ENCODE measurements at places on chromosomes 5 and 9.

GRCh38 chr9:68808338-68808890 is 103.4 kb downstream of the PIP5K1B start:
- no peak for DNase-seq

DNA sequence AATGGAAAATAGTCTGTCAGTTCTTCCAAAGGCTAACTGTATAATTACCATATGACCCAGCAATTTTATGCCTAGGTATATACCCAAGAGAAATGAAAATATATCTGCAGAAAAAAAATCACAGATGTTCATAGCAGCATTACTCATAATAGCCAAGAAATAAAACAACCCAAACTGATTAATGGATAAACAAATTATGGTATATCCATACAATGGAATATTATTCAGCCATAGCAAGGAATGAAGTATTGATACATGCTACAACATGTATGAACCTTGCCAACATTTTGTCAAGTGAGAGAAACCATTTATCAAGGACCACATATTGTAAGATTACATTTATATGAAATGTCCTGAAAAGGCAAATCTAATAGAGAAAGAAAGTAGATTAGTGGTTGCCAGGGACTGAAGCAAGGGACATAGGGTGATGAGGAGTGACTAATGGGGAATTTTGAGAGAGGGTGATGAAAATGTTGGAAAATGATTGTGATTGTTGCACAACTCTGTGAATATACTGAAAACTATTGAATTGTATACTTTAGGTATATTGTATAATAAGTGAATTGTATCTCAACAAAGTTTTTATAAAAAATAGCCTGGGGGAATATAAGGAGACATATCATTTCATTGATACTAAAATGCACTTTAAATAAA is 114.4 kb downstream of the PBX3 start:
- peak; percentile 71 for DNase-seq

- no peak for DNase-seq
These were observed 58.0 kb upstream of the PDE8B start for GRCh38 chr5:77152441-77152840.

DNA sequence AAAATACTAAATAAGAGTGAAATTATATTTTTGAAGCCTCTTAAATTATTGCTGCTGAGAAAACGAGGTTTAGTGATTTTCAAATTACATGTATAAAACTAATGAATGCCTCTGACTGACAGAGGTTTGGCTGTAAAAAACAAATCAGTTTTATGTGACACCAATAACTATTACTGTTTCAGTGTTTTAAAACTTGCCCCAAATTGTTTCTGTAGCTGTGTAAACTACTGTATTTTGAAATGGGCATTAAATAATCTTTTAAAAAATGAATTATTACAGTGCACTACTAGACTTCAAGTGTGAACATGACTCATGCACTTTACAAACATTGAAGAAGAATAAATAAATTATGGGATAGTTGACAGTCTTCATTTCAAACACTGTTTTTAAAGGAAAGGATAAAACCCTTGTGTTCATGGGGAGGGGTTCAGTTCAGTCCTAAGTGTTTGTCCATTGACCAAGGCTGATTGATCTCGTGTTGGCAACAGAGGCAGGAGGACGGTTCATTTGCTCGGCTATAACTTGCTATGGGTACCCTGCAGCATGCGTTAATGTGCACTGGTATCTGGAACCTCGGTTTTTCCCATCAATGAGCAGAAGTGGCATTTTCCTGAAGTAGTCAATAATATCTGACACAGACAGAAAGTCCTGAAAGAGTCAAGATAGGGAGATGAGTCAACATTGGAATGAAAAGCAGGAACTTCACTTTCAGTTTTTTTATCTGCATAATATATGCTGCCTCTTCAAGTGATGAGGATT is 15.6 kb downstream of the C5orf58 start:
- no peak for DNase-seq

DNA sequence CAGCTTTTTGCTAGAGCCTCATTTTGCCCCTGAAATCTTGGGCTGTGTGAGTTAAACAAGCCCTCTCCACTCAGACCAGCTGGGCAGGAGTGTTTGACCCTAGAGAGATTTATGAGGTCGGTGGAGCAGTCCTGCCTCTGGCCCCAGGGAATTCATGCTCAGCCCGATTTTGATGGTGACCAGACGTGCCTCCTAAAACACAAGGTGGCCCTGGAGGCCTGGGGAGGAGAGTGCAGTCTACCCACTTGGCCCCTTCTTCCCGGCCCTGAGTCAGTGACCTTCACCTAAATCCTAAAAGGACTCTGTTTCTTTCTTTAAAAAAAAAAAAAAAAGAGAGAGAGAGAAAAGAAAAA is 86.6 kb upstream of the SAP30L start:
- no peak for DNase-seq

GRCh38 chr5:75952291-75952690 is 130.9 kb upstream of the SV2C start:
- no peak for DNase-seq

DNA sequence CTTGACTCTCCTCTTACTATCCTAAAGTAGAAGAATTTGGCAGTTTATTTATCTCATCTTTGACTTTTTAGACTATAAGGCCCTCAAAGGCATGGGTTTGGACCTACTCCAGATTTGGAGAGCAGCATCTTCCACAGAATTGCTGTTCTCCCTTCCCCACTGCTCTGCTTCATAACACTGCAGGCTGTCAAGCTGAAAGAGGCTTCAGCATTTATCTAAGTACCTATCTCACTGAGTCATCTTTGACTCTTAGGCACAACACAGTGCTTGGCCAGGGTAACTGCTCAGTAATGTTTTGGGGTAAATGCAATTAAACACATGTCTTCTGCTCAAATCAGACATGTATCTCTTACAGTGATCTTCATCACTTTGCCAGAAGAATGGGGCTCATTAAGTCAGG is 60.6 kb downstream of the GRIN3A start:
- no peak for DNase-seq

- peak; percentile 5 for DNase-seq
These were observed 491.2 kb downstream of the PSAT1 start for GRCh38 chr9:78788101-78788500.

DNA sequence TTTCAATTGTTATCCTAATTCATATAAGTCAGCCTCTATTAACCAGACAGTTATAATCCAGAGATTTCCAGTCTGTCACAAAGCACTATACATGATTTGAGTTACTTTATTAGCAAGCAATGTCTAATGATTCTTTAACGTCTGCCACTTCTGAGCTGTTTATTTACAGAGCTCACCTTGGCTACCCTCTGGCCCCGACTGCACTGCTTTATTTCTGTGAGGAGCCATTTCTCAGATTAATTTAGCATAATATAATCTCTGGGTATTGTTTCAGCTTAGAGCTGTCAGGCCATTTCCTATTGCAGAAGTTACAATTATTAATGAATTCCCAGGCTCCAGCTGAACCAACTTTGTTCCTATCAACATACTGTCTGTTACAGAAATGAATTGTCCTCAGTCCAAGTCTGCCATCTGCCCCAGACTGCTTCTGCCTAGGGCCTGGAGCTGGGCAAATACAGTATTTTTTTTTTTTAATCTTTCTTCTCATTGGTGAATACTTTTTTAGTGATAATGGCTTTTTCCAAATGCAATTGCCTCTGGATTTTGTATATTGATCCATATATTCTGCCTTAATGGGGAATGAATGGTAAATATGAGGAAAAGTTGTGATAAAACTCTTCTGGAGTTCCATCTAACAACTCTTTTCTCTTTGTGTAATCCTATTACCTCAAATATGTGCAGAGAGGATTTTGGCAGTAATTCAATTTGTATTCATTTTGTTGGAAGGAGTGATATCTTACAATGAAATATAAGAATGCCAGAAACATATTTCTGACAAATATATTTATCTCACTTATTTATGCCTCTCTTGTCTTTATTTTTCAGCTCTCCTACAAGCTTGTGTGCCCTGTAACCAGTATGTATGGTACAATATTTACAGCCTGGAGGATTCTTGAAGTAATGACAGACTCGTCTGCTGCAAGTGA is 104.7 kb downstream of the FOCAD start:
- DNase-seq, result peak; percentile 43

GRCh38 chr9:93617273-93617672 is 40.9 kb downstream of the PHF2 start:
- DNase-seq, result no peak

GRCh38 chr5:173714551-173715428 is 98.3 kb upstream of the BOD1 start:
- peak; percentile 63 for DNase-seq

DNA sequence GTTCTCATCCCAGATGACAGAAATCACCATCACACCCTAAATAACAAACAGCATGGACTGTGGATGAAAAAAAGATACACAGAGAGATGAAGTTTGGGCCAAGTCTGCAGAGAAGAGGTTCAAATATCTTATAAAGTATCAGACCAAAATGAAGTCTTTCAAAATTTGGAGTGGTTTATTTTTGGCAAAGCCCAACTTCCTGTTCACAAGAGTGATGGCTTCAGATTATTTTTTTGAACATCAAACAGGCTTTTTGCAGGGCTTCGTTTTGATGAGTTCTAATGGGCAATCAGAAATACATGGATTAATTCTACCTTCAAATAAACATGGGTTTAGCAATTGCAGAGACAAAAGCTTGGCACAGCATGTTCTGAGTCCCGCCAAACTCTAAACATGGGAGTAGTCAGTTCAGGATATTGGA is 378.2 kb upstream of the RPS23 start:
- peak; percentile 45 for DNase-seq

DNA sequence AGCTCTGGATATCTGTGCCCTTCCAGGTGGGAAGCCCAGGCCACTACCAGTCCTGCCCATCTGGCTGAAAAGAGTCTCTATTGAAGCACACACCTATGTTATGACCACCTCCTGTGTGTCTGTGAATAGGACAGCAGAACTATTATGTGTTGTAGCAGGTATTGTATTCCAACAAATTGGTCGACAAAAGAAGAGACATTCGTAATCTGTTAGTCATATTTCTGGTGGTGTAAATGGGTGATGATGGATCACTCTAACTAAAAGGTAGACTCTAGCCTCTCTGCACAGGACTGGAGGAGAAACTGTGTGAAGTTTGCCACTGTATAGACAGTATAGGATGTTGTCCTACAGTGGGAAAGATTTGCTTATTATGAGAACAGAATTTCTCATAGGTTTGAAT is 416.1 kb downstream of the TMEM38B start:
- DNase-seq, result no peak

GRCh38 chr5:125536095-125536494 is 789.7 kb upstream of the ZNF608 start:
- no peak for DNase-seq

DNA sequence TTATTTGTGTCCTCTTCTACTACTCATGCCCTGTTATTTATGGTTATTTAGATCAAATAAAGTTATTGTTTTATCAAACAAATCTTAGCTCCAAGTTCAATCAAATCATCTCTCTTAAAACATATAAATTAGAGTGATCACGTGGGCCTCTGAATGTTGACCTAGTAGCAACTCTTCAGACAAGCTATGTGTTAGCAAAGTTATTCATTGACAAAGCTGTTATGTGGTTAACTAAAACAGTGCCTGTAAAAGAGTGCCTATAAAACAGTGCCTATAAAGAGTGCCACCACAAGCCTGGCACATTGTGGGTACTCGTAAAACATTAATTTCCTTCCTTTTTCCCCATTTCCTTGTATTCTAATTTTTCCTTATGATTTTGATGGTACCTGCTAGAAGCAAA is 421.9 kb downstream of the HCN1 start:
- no peak for DNase-seq

DNA sequence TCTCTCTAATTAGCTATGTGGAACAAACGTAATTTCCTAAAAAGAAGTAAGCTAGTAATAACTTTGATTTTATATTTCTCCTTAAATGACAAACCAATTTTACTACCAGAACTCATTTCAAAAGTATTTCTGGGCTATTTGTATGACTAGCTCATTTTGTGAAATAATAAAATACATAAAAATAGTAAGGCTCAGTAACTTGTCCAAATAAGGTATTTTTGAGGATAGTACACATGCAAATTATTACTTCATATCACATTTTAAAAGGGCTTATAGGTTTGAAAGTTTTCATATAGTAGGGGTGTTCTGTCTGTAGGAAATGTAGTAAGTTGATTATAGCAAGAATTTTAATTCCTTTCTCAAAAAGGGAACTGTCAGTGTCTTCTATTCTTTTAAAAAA is 26.5 kb downstream of the C9orf85 start:
- DNase-seq, result no peak

GRCh38 chr9:121286973-121287741 is 19.2 kb downstream of the GSN start:
- DNase-seq, result peak; percentile 96

DNA sequence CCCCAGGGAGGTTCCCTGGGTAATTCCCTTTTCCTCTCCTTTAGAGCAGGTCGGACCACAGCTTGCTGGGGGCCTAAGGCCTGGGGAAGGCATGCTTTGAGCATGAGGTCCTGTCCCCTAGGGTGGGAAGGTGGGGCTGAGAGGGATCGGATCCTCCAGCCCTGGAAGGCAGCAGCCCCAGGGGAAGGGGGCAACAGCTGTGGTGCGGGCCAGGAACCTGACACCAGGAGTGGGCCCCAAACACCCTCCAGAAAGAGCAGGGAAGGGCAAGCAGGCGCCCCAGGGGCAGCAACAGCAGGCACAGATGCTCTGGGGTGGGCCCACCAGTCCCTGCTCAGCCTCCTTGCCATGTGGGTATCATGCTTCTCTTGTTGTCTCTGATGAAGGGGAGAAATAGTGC is 3.2 kb upstream of the CORO2A start:
- no peak for DNase-seq

DNA sequence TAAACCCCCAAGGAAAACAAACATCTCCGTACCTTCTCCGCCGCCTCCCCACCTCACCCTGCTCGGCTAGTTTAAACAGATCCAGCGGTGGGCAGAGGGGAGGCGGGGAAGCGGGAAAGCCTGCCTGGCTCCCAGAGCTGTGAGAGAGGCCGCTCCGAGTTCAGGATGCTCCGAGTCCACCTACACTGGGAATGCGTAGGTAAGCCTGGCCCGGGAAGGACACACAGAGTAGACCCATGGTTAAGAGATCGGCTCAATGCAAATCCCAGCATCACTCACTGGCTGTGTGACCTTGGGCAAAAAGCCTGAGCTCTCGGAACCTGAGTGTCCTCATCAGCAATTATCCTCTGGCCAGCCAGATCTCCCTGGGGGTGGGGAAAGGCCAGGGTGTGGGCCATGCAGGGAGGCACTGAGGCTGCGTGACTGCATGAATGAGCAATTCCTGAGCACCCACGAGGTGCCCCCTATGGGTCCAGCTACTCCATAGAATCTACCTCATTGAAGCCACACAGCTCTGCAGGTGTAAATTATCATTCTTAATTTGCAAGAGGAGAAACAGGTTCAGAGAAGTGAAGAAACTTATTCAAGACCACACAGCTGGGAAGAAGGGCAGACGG is 30.5 kb upstream of the LMX1B start:
- no peak for DNase-seq

DNA sequence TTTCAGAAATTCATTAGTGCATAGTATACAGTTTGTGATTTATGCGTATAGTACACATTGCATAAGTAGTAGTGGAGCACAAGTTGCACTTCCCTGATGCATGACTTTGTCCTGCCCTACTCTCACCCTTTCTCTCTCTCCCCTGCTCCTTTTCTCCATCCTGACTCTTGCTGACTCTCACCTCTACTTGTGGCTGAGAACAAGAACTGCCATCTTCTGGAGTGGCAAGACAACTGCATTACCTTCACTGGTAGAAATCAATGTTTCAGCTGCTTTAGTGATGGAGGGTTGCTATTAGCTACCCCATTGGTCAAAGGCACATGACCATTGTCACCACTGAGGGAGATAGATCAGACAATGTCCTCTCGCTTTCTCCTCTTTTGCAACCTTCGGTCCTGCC is 26.9 kb downstream of the SPEF2 start:
- no peak for DNase-seq

Data from fibroblast of the aortic adventitia (primary cell).